ENCODE measurements at places on chromosomes 6 and 20.

- no peak for DNase-seq
Measured at GRCh38 chr6:30044630-30045029, 16.4 kb upstream of the POLR1H start.

GRCh38 chr20:59817846-59818615 lies 115.4 kb downstream of the SYCP2 start:
- no peak for DNase-seq

- no peak for DNase-seq
Measured at GRCh38 chr20:217266-217665, 9.8 kb upstream of the DEFB129 start.

GRCh38 chr6:18395856-18396197 lies 8.7 kb downstream of the RNF144B start:
- DNase-seq, result no peak

DNA sequence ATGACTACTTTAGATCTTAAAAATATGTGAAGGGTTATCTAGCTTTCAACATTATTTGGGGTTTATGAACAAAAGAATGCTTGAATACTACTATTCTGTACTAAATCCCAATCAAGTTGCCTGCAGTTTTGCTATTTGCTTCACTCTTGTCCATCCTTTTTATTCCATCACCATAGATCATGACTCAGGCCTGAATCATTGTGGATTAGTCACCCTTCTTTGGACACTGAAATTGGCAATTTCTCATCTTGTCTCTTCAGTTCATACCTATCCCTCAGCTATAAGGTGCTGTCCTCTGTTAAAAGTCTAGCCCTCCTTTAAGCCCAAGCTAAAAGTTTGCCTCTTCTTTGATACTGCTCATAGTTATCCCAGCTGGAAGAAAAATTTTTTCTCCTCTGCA lies 199.1 kb downstream of the CENPW start:
- DNase-seq, result no peak

All from NCI-H524 treated with DMSO at 0.1 percent for 48 hours (cell line).